ENCODE measurements at places on chromosomes 5 and 9. TPM values are rescaled to one million over a fixed set of nuclear protein-coding genes. Genes with fewer than 3 reads are reported as not detected.

Gene STPG3
- not detected for total RNA-seq

Gene PTGS1
- 91.3 TPM for total RNA-seq

Gene MRPL22
- 19.1 TPM for total RNA-seq

DNA sequence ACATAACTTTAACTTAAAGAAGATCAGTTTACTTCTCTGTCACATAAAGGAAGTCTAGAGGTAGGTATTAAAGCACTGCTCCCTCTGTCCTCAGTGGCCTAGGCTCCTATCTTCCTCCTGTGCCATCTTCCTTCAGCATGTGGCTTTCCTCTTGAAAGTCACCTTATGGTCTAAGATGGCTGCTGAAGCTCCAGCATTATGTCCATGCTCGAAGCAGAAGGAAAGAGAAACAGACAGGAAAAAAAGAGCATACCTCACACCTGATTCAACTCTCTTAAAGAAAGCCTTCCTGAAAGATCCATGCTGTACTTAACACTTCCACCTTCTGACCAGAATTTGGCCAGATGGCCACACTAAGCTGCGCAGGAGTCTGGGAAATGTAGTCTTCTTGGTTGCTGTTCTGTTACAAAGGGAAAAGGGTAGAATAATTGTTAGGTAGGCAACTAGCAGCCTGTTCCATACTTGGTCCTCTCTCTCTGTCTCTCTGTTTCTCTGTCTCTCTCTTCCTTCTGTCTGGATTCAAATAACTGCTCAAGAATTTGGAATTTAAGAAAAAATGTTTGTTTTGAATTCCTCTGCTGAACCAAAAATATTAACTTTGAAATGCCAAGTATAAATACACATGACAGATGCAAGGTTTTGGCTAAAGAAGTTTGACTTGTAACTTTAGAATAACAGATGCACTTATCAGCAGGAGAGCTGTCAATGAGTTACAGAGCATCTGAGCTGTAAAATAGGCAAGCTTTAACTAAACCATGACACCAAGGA, 16.0 kb downstream of the TMEM174 start:
- no peak for DNase-seq

DNA sequence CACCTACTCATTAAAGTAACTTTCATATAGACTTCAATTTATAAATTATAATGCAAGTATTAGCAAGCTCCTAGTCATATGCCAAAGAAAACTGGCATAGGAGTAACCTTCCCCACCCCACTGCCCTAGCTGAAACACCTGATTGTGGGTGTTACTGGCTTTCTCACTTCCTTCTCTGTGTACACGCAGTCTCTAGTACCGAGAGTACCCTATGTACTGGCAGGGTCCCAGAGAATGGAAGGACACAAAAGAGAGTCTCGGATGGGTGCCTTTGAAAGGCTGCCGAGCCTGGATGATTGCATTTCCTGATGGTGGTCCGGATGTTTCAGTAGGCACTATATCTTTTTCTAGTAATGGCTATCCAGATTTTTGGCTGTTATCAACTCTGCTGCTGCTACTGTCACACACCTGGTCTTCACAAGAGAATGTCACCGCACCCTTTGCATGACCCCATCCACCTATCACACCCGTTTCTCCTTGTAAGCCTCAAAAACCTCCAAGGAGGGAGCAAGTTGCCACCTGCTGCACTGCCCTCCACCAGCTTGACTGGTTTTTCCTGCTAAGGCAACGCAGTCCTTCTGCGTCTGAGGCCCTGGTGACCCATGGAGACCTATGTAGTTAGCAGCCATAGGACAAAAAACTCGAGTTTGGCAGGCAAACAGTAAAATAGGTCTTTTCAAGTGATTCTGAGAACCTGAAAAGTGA, 53.8 kb upstream of the CLINT1 start:
- DNase-seq = no peak

- no peak for DNase-seq
Observed at GRCh38 chr5:135398160-135398854, 724 bp downstream of the MACROH2A1 start.

- no peak for DNase-seq
Observed at GRCh38 chr5:160837749-160838593, 14.0 kb downstream of the ATP10B start.

GRCh38 chr5:40570408-40571129, 109.1 kb upstream of the PTGER4 start:
- no peak for DNase-seq

GRCh38 chr5:114734238-114734637, 372.4 kb downstream of the KCNN2 start:
- no peak for DNase-seq

- DNase-seq = no peak
Observed at GRCh38 chr5:61701877-61702602, 370.0 kb downstream of the ZSWIM6 start.

- DNase-seq = no peak
Observed at GRCh38 chr5:78243639-78244038, 50.9 kb downstream of the AP3B1 start.

- no peak for DNase-seq
Observed at GRCh38 chr5:95365302-95366095, 25.7 kb upstream of the FAM81B start.

DNA sequence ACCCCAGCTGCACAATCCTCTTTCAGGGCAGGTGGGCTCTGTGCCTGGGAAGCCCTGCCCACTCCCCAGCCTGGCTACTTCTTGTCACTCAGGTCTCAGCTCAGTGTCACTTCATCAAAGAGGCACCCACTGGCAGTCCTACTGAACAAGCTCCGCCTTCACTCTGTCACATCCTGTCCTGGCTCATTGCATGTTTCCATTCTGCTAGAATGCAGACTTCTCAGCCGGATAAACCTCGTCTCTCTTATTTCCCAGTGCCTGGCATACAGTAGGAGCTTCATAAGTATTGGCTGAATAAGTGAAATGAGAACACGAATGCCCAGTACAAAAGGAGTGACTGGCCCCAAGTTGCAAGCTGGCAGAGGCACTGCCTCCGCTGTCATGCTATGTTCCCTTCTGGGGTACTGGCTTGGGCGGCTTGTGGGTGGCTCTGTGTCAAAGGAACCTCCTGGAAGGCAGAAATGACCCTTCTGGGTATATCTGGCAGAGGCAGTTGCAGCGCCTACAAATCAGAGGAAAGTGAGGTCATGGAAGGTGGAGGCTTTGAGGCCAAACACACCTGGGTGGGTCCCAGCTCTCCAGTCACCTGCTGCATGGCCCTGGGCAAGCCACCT, 98.3 kb upstream of the PHYKPL start:
- no peak for DNase-seq

GRCh38 chr5:29079771-29080170, 2041.4 kb upstream of the CDH9 start:
- no peak for DNase-seq

Measured in lower leg skin (tissue), 4 donors.